ENCODE measurements at places on chromosomes 16 and 17. TPM values are rescaled to one million over a fixed set of nuclear protein-coding genes. Genes with fewer than 3 reads are reported as not detected.

DNA sequence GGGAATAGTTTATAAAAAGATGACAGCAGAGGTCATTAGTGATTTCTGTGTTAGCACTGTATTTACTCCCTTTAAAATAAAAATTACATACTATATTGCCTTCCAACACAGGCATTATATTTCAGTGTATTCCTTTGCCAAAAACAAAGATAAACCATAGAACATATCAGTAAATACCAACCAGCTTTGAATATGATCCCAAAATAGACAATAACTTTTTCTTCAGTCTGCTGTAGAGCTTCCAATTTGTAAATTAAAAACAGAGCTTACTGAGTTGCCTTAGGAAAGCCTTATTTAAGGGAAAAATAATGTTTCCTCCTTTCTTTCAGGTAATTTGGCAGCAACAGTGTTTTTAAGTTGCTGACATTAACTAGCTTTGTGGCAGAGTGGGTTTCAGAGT is 352.1 kb upstream of the TBX2 start:
- no peak for DNase-seq

- DNase-seq, result peak; percentile 26
Measured at GRCh38 chr17:82444941-82445521, 5.5 kb downstream of the CYBC1 start.

DNA sequence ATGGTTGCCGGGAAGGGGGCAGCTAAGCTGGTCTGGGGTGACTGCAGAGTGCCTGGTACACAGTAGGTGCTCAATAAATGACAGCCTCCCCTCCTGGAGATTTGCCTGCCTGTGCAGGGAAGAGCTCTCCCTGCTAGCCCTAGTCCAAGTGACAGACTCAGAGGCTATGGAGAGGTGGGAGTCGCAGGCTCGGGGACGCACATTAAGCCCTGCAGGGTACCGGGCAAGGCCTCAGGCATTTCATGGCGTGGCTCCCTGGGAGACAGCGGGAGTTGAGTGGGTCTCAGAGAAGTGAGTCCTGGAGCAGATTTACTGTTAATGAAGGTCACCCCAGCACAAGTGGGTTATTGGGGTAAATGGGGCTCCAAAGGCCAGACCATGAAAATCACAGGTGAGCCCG is 132.2 kb upstream of the CDC42EP4 start:
- DNase-seq, result no peak

DNA sequence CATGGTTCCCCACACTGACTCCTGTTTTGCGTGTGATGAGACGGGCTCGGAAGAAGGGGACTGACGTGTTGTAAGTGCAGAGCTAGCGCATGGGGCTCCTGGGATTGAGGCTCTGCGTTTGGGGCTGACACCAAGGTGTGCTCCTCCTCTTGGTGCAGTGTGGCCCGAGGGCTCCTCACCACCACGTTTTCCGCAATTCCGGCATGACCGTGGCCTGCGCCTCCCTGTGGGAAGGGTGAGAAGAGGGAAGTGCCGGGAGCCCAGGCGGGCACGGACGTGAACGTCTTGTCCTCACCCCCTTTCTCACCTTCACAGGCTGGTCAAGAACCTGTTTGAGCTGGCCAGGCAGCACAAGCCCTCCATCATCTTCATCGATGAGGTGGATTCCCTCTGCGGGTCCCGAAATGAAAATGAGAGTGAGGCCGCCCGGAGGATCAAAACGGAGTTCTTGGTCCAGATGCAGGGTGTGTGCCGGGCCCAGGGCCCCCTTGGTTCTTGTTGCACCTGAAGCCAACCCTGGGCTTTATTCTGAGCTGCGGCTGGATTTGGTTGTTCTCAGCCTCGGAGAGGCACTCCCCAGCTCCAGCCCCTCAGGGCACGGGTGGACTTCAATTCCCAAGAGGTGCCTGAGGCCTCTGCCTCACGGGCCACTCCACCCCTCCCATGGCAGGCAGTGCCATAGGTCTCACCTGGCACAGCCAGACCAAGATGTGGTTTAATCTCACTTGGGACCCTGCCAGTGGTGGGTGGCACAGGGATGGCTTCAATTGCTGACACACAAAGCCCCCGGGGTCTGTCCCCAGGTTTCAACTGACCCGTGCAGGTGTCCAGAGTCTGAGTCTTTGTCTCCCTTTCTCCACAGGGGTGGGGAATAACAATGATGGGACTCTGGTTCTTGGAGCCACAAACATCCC is 8.9 kb downstream of the VPS4A start:
- DNase-seq, result no peak

DNA sequence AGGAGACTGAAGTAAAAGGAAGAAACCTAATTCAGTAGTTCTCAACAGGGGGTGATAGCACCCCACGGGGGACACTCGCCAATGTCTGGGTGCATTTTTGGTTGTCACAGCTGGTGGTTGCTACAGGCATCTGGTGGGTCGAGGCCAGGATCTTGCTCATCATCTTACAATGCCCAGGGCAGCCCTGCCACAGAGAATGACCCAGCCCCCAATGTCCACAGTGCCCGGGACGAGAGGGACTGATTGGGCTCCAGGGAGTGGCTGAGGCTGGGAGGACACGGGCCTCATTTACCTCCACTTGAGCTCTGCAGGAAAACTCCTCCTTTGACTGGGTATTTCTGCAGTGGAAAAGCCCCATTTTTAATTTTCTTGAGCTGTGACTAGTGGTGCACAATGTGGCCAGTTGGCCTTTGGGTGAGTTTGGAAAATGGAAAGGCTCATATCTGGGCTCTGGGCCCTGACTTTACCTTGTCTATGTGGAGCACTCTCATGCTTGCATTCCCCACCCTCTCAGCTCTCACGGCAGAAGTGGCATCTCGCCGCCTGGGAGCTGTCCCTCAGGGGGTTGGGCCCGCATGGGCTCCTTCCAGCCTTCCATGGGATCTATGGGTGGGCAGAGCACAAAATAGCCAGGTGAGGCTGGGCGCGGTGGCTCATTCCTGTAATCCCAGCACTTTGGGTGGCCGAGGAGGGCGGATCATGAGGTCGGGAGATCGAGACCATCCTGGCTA is 37.7 kb upstream of the IRF8 start:
- DNase-seq, result no peak

ODAD4 gene
- 2.1 TPM for total RNA-seq

ABCA10 gene
- total RNA-seq, result not detected

ATP2A1 gene
- 4.6 TPM for total RNA-seq

SEPTIN12 gene
- total RNA-seq, result not detected

All from H9 (cell line).